ENCODE measurements at places on chromosomes 7 and 10.

- DNase-seq = no peak
Measured at GRCh38 chr10:7892146-7892545, 73.8 kb downstream of the TAF3 start.

DNA sequence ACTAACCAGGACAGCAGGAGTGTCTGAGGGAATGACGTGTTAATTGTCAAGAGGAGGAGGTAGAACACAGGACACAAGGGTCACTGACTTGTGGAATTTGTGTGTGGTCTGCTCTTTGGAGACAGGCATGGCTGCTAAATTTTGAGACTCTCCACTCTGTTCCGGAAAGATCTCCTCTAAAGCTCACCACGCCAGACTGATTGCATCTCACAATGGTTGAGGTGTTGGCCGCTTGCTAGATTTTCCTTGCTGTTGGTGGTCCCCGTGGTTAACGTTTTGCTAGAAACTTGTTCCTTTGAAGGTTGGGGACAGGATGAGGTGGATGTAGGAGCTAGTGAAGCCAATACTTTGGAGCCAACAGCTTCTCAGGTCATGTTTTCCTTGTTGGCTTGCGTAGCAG is 57.0 kb downstream of the MCMBP start:
- no peak for DNase-seq

GRCh38 chr10:66085906-66086305 is 839.9 kb upstream of the LRRTM3 start:
- no peak for DNase-seq

DNA sequence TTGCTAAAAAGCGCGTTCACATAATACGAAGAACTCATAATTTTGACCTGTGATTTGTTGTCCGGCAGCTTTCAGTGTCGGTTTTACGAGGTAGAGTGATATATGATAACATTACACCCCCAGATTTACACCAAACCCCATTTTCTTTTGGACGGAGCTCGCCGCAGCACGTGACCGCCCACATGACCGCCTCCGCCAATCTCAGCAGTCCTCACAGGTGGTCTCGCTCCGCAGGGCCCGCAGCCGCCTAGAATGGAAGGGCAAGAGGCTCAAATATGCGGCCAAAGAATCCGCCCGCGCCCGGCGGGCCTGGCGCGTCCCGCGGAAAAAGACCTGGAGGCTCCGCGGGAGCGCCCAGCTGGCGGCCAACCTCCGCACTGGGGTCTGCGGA is at the start of gene HOXA7:
Gene HOXA7, minus strand, starts transcription at position 168 of the 391 bp plus-strand sequence. Its CDS starts 130 bp downstream, at position 38.
- DNase-seq = no peak

DNA sequence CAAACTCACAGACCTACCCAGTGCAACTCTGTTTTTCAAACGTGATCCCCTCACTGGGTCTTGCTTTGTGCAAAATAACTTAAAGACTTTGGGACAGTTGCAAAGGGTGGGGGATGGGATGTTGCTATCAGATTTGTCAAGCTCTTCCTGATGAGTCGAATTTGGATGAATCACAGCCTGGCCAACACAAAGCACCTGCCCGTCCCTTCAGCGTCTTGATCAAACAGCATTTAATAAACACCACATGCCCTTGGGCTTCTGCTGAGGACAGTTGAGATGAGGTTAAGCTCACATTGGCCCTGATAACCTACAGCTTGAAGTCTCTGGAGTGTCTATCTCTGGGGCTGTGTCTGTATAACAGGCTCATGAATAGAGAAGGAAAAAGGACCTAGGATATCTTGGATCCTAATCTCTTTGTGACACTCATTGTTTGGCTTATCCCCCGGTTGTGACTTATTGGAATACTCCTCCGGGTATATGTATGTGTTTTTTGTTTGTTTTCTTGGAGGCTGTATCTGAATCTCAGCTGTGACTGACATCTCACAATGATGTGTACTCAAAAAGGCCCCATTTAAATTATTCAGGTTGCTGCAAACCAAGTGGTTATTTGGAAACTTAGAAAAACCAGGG is 132.6 kb upstream of the NAMPT start:
- no peak for DNase-seq

GRCh38 chr7:46448478-46448877 is 527.4 kb upstream of the IGFBP3 start:
- DNase-seq = no peak

DNA sequence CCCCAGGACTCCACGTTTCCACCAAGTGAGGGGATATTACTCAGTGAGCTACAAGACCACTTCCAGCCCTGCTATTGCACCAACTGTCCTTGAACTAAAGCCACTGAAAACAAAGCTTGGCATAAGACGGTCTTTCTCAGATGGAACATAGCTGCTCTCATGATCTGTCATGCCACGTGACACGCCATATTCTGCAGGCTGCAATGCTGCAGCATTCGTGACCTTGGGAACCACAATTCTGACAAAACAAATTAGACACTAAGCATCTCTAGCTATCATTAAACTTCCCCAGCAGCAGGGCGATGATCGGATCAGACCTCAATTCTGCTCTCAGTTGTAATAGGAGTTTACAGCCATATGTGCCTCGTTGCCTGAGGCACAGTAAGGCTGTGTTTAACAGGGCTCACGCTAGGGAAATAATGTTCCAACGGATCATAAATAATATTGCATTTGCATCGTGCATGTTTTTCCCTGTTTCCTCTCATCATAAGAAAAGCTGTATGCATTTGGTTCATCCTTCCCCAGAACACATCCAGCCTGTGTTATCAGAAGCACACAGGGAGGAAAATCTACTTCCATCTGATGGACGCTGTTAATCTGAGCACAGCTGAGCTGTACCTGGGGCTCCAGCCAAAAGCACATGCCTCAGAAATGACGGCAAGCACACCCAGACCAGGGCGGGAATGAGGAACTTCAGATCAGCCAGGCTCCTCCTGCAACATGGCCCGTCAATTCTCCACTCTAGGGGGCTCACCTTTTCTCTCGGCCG is 38.6 kb upstream of the CNPY1 start:
- no peak for DNase-seq

DNA sequence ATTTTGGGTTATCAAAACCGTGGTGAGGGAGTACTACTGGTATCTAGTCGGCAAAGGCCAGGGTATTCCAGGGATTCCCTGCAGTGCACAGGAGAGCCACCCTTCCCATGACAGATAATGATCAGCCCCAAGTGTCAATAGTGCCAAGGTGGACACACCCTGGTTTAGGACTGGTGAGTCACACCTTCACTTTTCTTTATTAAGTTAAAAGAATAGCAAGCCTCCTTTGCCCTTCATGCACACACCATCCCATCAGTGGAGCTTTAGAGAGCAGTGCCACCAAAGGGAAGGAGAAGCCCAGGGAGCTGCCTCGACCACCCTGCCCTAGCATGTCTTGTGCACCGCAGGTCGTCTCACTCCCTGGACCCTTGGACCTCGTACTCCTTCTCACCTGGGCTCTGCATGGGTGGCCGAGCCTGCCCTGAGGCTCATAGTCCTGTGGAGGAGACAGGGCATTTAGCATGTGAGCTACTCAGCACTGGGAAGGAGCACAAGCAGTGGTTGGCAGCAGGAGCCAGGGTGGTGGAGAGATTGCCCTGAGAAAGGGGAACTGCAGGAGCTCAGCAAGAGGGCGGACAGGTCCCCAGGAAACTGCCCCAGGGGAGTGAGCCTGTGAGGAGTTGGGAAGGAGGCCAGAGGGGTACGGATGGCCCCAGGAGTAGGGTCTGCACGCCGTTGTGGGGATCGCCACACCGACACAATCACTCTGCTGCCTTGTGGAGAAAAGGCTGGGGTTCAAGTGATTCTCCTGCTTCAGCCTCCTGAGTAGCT is 17.4 kb downstream of the UBE2D4 start:
- no peak for DNase-seq

- DNase-seq = no peak
Measured at GRCh38 chr10:106551501-106552062, 612.9 kb downstream of the SORCS1 start.

DNA sequence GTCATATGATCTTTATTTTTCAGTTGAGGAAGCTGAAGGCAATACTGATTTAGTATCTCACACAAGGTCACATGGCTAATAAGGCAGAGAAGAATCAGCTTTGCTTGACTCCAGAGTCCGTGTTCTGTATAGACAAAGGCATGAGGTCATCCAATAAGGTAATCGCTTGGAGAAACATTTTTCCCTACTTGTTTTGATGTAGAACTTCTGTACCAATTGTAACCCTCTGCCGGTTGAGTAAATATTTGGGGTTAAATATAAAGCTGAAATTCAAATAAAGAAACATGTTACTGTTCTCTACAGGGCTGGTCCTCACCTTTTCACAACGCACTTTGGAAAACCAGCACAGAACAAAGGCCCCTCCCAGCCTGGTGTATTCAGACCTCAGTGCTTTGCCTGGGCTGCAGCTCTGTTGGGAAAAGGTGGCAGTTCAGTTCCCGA is 83.0 kb upstream of the INSYN2A start:
- DNase-seq = no peak

DNA sequence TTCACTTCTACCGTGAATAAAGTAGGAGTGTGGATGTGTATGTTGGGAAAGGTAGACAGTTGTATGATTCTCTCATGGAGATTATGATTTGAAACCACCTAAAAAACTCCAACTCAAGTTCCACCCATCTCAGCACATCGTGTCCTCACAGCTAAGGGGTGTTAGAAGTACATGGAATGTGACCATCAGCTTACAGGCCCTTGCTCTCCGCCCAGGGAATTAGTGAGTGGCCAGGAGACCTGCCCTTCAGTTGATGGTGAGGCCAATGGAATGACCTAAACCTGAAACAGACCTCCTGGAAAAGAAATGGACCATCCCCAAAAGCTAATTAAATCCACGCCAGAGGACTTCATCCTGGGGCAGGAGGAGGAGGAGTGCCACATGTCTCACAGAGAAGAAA is 2.1 kb upstream of the WNT2 start:
- DNase-seq = no peak

DNA sequence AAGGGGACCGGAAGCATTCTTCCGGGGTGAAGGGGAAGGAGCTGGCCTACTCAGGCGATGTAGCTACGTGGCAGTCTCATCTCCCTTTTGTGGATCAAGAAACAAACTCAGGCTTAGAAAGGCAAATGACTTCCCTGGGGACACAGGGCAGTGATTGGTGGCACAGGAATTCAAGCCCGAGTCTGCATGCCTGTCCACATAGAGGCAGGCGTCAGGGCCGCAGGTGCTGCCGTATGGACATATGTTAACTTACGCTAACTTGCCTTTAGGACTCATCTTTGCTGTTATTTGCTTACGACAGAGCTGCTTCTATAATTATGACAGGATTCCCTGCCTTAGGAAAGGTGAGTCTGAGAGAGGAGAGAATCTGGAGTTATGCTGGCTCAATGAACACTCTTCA is 42.3 kb upstream of the KLF6 start:
- DNase-seq = no peak

- DNase-seq = no peak
Measured at GRCh38 chr7:108376206-108376605, 80.0 kb downstream of the NRCAM start.
